ENCODE measurements at places on chromosomes 11 and 22.
A peak's percentile ranks its signal among the peaks of the same experiment; 100 is the strongest.

GRCh38 chr11:21650961-21651360, 541.9 kb upstream of the ANO5 start:
- no peak for DNase-seq

DNA sequence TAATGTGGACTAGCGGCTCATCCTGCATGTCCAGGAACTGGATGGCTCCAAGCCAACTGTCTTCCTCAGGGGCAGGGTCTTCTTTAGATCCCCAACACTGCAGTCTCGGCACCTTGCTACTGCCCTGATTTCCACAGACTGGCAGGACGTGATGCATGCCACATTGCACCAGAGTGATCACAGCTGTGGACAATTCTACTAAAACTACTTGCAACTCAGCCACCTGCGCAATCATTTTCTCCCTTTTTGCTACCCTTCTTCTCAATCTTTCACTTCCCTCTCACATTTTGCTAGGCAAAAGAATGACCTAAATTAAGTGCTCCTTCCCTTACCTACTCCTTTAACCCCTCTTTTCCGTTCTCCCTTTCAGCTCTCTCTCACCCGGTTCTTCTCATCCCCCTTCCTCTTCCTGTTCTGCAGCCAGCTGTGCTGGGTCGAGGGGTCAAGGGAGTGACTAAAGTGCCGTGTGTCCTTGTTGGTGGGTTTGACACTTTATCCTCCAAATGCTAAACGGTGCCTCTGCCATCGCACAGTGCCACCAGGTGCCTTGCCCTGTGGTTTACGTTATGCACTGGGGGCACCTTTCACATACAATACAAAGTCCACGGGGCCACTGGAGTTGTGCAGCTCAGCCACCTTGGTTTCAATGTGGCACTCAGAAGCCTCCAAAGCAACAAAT, 11.5 kb upstream of the PEX26 start:
- no peak for DNase-seq

DNA sequence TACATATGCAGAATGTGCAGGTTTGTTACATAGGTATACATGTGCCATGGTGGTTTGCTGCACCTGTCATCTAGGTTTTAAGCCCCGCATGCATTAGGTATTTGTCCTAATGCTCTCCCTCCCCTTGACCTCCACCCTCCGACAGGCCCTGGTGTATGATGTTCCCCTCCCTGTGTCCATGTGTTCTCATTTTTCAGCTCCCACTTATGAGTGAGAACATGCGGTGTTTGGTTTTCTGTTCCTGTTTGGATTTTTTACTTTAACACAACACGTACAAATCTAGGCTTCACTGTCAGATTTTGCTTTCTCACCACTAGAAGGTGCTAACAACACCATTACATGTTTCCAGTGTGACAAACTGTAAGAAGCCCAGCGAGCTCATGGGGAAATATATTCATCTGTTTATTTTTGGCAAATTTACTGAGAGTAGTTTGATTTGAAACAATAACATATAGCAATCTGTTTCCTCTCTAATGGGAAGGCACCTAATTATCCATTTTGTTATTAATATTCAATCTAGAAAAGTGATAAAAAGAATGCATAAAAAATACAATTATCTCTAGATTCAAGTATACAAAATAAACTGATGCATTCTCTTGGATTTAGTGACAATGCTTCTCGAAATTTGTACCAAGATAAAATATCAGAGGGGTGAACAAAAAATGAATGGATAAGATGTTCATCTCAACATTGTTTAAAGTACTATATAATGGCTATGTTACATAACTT, 23.2 kb upstream of the BIRC3 start:
- DNase-seq: no peak

GRCh38 chr11:46248289-46249102, 29.0 kb upstream of the CREB3L1 start:
- no peak for DNase-seq

- DNase-seq: no peak
Observed at GRCh38 chr22:48936391-48936790, 891.3 kb downstream of the BRD1 start.

GRCh38 chr11:74682731-74683278, 48.4 kb downstream of the CHRDL2 start:
- DNase-seq: no peak

DNA sequence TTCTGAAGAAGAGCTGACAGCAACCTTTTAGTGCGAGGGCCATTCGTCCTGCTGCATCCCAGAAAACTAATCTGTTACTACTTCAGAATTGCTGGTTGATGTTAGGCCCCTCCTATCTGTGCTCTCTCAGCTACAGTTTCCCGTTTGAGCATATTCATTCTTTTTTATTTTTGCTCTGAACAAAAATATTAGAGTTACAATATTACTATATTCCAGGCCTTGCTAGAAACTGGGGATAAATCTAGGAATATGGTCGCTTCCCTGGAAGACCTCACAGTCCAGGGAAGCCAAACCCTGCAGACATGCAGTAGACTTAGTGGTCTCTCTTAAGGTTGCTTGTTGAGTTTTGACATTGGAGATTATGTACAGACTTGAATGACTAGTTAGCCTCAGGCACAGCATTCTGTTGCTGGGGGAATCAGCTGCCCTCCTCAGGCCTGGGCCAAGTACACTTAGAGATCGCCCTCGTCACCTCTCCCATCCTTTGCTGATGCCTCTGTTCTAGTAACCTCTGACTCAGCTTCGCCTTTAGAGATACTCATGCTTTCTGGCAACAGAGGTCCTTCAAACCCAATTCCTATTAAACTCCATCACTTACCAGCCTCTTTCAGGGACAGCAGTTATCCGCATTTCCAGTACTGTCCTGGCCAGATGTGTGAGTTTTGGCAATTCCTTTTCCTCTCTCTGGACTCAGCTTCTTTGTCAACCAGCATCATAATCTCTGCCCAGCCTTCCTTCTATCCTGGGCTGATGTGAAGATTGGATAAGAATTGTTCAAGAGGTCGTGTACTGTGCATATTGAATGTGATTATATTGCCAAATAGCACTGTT, 698 bp upstream of the ANAPC15 start:
- DNase-seq: no peak

GRCh38 chr11:59899532-59899931, 20.9 kb downstream of the OOSP3 start:
- no peak for DNase-seq

DNA sequence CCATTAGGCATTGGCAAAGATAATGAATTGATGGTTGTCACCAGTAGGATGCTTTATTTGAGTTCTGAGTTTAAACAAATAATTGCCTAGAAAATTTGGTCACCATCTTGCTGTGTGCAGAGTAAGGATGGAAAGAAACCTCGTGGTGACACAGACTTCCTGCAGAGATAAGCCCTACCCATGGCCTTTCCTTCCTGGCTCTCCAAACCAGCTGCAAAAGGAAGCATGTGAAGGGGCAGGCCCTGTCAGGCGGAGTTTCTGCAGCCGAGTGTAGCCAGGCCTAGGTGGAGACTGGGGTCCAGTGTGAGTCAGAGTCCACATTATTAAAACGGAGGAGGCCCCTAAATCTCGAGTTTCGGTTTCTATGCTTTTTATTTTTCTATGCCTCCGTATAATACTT, 83.1 kb upstream of the ADSL start:
- DNase-seq: no peak

DNA sequence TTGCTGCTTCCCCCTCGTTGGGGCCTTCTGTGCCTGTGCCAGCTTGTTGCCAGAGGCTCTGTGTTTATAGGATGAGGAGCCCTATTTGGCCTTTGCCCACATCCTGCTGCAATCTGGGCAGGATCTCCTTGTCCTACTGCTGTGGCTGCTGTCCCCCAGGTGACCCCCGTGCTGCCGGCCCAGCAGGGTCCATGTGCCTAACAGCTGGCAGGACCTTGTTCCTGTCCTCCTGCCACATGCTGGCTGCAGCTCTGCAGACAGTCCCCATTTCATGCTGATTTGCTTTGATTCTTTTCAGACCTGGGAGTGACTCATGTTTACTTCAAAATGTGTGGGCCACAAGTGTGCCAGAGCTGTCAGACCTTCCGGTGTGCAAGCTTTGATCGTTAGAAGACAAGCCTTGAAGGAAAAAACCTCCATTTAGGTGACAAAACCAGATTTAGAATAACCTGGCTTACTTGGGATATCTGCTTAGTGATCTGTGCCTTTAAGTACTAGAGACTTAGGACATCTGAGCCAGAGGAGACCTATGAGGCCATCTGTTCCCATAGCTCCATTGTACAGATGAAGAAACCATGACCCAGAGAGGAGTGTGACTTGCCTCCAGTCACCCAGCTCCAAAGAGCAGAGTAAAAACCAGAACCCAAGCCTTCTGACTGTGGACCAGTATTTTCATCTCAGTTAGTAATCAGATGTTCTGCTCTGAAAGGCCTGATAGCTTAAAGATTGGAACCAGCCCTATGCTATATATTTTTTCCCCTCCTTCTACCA, 11.1 kb downstream of the NAV2 start:
- DNase-seq: peak; percentile 19

Data from stimulated activated CD8-positive, alpha-beta memory T cell treated with anti-CD3 and anti-CD28 coated beads, Interleukin-4, amount 100 ng/mL, for 1 hour (primary cell).